NCI-H1092 treated with DMSO at 0.1 percent for 48 hours (cell line): ENCODE measurements at places on chromosomes 7 and 10.
A peak's percentile ranks its signal among the peaks of the same experiment; 100 is the strongest.

GRCh38 chr10:22271786-22272185 is 44.4 kb upstream of the COMMD3 start:
- no peak for DNase-seq

DNA sequence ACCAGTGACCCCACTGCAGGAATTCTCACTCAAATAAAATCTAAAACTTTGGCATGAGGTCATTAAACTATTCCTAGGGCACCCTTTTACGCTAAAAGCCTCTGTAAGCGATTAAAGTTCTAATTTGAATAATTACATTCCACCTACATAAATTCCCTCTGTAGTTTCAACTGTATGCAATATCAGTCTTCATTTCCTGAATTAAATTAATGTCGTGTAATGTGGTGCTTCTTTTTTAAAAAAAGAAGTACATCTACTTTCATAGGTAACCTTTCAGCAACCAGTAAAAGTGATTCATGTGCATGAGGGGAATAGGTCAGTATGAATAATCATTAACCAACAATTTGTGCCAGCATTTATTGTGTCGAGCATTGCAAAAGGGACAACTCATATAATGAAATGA is 44.7 kb downstream of the IMMP2L start:
- DNase-seq = no peak

- no peak for DNase-seq
Observed at GRCh38 chr7:94352887-94353286, 41.8 kb upstream of the COL1A2 start.

DNA sequence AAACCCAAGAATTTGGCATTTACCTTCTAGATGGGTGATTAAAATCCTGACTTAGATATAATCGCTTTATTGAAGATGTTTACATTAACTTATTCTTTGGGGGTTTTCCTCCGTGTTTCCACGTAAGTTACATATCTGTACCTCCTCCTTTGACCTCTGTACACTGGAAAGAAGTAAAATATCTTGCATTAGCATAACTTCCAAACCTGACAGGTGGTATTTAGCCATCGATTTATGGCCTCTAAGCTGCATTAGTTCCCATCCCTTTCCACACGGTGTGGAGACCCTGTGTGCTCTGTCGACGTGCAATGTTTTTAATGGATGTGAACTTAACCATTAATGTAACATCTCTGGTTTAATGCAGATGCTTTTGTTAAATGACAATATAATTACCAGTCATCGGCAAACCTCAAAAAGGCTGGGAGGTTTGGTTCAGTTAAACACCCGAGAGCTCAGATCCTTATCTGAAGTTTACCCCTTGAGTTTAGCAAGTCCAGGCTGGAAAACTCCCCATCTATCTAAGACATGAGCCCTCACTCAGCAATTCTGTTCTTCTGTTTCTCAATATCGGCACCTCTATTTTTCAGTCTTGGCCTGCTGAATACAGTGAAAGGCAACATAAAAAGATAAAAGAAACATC is 295.2 kb downstream of the GATA3 start:
- DNase-seq = no peak

DNA sequence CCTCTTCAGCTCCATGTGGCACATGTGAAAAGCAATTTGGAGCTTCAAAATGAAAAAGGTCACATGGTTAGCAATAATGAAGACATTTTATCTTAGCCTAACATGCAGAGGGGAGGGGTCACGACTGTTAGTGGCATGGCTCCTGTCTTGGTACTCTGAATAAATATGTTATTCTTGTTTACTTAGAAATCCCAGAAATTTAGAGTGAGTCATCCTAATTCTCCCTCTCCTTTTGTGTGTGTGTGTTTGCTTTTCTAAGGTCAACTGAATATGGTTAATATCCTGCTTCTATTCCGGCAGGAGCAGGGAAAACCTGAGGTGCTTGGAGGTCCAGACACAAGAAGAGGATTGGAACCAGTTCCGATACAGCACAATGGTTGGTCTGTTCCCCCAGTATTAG is 17.6 kb downstream of the BCCIP start:
- DNase-seq = no peak

DNA sequence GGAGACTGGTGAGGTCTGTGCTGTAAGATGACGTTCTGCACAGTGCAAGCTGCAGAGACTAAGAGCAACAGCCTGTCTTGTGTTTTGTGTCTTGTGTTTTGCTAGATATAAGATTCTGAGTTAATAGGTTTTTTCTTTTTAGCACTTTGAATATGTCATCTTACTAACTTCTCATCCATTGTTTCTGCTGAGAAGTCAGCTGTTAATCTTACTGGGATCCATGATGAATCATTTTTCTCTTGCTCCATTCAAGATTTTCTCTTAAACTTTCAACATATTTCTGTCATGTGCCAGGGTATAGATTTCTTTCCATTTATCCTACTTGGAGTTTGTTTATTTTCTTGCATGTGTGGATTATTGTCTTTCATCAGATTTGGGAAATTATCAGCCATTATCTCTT is 290.3 kb downstream of the CELF2 start:
- no peak for DNase-seq

DNA sequence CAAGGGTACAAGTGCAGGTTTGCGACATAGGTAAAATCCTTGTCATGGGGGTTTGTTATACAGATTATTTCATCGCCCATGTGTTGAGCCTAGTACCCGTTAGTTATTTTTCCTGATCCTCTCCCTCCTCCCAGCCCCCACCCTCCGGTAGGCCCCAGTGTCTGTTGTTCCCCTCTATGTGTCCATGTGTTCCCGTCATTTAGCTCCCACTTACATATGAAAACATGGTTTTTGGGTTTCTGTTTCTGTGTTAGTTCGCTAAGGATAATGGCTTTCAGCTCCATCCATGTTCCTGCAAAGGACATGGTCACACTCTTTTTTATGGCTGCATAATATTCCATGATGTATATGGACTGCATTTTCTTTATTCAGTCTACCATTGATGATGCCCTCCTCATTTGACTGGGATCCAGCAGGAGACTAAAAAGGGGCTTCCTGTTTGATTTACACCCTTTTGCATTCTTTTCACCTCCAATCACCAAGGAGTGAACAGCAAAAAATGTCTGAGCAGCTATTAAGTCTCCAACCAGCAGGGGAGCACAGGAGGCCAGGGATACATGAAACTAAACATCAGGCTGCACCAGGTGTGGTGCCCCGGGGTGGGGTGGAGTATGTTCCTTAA is 188.2 kb downstream of the SKIDA1 start:
- DNase-seq = no peak

GRCh38 chr10:51170518-51171245 is 96.4 kb downstream of the PRKG1 start:
- DNase-seq = no peak

GRCh38 chr7:40850017-40850416 is 715.2 kb downstream of the SUGCT start:
- DNase-seq = no peak

DNA sequence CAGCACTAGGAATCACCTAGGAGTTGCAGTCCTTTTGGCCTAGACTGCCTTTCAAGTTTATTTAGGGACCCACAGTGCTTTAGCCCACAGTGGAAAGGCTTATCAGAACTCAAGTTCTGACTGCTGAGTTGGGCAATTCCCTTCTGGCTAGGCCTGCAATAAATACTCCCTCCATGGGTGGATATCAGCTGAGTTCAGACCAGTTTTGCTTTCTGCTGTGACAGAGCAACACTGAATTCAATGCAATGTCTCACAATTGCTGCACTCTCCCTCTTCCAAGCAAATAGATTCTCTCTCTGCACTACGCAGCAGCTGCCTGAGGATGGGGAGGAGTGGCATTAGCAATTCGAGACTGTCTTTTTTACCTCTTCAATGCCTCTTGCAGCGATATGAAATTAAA is 1153.3 kb downstream of the SORCS1 start:
- DNase-seq = no peak

GRCh38 chr10:26855186-26855585 is 5.6 kb downstream of the ABI1 start:
- no peak for DNase-seq

DNA sequence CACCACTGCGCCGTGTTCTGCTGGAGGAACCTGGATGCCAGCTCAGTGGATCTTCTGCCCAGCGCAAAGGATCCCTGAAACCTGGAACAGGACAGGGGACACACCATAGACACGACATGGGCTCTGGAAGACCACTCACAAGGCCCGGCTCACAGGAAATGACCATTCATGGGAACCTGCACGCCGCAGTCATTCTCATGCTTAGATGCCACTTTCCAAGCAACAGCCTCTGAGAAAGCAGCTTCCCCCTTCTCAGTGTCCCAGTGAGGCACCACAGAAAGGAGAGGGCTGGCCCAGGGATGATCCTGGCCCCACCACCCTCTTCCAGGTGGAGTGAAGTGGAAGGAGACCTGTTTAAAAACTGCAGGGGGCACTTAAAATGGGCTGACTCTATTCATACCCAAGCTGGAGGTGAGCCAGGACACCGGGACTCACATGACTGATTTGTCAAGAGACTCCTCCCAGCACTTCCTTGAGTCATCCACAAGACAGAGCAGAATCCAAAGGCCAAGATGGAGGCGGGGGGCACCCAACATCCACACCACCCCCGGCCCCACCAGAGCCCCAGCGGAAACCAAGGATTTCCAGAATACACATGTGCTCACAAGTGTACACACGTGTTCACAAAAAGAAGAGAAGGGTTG is 11.2 kb downstream of the CTBP2 start:
- DNase-seq = peak; percentile 59

DNA sequence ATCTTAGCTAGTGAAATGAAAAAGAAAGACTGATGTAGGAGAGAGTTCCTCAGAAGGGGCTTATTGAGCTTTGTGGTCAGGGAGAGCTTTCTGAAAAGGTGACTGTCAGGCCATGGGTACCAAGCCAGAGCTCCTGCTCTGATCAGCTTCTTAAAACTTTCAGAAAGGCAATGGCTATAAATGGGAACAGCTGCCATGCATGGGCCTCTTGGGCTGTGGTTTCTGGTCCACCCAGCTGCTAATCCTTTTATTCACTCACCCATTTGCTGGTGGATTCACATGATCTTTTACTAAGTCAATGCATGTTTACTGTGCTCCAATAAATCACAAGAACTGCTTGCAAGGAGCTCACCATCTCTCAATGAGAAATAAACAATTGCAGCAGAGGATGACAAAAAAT is 60.1 kb upstream of the ZPBP start:
- no peak for DNase-seq

- no peak for DNase-seq
Observed at GRCh38 chr10:6056411-6057135, 5.6 kb downstream of the IL2RA start.

DNA sequence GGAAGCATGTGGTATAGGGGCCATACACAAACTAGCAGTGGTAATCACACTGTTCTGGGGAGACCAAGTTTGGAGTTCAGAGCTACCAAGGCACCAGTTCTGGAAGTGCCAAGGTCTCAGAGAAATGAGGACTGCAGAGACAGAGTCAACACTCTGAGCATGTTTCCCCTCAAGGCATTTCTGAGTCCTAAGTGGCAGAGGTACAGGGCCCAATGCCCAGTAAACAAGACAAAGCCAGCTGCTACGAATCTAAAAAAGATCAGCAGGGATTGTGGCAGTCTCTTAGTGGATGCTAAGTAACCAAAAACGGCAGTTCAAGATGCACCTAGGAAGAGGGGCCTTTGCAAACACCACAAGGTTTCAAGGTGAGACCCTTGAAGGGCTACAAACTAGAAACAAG is 271.9 kb downstream of the TNS3 start:
- DNase-seq = no peak

GRCh38 chr7:55192723-55193122 is 172.4 kb upstream of the LANCL2 start:
- no peak for DNase-seq

DNA sequence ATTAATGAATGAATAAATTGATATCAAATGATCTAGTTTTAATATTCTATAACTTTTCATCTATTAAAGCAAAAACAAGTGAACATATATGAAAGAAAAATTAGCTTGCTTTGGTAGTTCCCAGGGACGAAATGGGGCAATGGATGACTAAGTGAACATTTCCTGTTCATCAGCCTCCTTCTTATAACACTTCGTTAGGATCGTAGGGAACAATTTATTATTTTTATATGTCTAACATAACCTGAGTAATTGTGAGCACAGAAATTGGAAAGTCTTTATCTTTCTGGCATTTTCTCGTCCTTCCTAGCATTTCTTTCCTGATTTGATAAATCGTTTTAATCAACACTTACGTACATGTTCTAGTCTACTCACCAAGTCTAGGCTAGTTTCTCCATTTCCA is 59.1 kb upstream of the PPP1R3C start:
- no peak for DNase-seq

- DNase-seq = no peak
Observed at GRCh38 chr7:87627634-87627994, 584 bp upstream of the RUNDC3B start.
